ENCODE measurements at places on chromosomes 4 and X. TPM values are rescaled to one million over a fixed set of nuclear protein-coding genes. Genes with fewer than 3 reads are reported as not detected.

GRCh38 chr4:168880811-168881595 lies 129.1 kb downstream of the CBR4 start:
- no peak overlapping the region for H3K4me3 ChIP-seq
- peaks cover 55% of the 10 kb centered on the region for H3K4me1 ChIP-seq
- no peak overlapping the region for H3K27ac ChIP-seq
- peaks cover 8% of the 10 kb centered on the region for H3K36me3 ChIP-seq
- no peaks in the 10 kb centered on the region for H3K27me3 ChIP-seq

DNA sequence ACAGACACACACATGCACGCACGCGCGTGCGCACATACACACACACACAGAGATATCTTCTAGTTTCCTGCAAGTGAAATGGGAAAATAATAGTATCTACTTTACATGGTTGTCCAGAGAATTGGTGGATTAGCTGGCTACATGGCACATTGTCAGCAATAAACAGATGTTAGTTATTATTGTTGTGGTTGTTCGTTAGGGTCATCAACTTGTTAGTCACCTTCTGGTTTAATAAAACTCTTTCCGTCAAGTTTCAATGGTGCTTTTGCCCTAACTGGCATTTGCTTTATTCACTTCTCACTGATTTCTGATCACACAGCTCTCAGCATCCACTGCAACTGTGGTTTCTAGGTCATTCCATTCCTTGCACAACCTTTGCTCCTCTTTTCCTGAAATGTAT lies 25.4 kb upstream of the RASL11B start:
- H3K27me3 ChIP-seq: no peaks in the 10 kb centered on the region
- no peak overlapping the region for H3K4me3 ChIP-seq
- no peaks in the 10 kb centered on the region for H3K36me3 ChIP-seq

DNA sequence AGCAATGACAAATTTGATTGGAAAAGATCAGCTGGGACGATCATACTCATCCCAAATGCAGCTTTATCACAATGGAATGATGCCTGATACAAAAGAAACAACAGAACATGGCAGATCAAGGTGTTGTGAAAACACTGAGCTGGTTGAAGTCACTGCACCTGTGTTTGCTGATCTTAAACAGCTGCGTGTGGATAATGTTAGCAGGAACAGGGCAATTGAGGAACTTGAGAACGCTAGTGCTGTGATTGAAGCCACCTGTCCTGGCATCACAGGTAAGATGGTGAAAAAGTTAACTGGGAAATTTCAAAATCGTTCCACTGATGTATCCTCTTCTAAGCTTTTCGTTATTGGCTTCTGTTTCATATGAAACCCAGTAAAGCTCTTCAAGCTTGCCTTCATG lies 27.4 kb upstream of the SOD3 start:
- H3K4me3 ChIP-seq: no peak overlapping the region
- H3K4me1 ChIP-seq: no peaks in the 10 kb centered on the region
- H3K27ac ChIP-seq: no peak overlapping the region
- H3K27me3 ChIP-seq: no peaks in the 10 kb centered on the region
- no peaks in the 10 kb centered on the region for H3K36me3 ChIP-seq

Gene TEX13D
- total RNA-seq: not detected

Gene CHRDL1
- 60.6 TPM for total RNA-seq

Gene RNF175
- 0.12 TPM for total RNA-seq

DNA sequence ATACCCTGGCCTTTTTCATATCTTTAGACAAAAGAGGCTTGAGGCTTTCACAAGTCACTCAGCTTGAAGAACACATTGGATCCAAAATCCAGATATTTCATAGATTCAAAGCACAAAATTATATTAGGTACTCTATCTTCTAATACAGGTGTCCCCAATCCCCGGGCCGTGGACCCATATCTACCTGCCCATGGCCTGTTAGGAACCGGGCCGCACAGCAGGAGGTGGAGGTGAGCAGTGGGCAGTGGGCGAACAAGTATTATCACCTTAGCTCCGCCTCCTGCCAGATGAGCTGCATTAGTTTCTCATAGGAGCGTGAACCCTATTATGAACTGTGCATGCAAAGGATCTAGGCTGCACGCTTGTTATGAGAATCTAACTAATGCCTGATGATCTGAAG lies 18.7 kb downstream of the YIPF7 start:
- no peak overlapping the region for H3K27ac ChIP-seq
- no peak overlapping the region for H3K4me3 ChIP-seq
- H3K27me3 ChIP-seq: no peaks in the 10 kb centered on the region
- H3K4me1 ChIP-seq: no peaks in the 10 kb centered on the region
- H3K36me3 ChIP-seq: no peaks in the 10 kb centered on the region
- no peak for DNase-seq

Gene NPY2R
- total RNA-seq: 0.27 TPM

GRCh38 chrX:127259742-127260141 lies 440.2 kb downstream of the PRR32 start:
- H3K4me1 ChIP-seq: no peaks in the 10 kb centered on the region
- no peak overlapping the region for H3K4me3 ChIP-seq
- no peak overlapping the region for H3K27ac ChIP-seq
- no peak for DNase-seq

DNA sequence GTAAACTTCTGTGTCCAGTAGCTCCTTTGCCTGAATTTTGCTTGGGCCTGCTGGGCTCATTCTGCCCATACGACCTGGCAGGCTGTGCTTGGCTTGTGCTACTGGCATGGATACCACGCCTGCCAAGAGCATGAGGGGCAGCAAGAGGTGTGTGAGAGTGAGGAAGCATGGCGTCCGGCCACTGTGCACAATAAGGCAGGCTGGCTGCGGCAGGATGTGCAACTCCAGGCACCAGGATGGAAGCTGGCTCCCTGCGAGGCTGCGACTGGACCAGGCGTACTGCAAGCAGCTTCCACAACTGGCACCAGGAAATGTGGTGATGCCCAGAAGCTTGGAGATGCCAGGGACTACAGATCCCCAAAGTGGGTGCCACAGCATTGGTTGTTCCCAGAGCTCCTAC lies 709.3 kb downstream of the PCDH18 start:
- no peak overlapping the region for H3K4me3 ChIP-seq
- H3K27ac ChIP-seq: no peak overlapping the region
- DNase-seq: no peak
- H3K36me3 ChIP-seq: no peaks in the 10 kb centered on the region

GRCh38 chr4:94636004-94636403 lies 121.8 kb upstream of the BMPR1B start:
- H3K36me3 ChIP-seq: peaks cover 15% of the 10 kb centered on the region
- H3K27ac ChIP-seq: no peak overlapping the region
- no peaks in the 10 kb centered on the region for H3K27me3 ChIP-seq
- DNase-seq: no peak
- H3K4me3 ChIP-seq: no peak overlapping the region
- no peaks in the 10 kb centered on the region for H3K4me1 ChIP-seq

Gene CLDN22
- not detected for total RNA-seq

DNA sequence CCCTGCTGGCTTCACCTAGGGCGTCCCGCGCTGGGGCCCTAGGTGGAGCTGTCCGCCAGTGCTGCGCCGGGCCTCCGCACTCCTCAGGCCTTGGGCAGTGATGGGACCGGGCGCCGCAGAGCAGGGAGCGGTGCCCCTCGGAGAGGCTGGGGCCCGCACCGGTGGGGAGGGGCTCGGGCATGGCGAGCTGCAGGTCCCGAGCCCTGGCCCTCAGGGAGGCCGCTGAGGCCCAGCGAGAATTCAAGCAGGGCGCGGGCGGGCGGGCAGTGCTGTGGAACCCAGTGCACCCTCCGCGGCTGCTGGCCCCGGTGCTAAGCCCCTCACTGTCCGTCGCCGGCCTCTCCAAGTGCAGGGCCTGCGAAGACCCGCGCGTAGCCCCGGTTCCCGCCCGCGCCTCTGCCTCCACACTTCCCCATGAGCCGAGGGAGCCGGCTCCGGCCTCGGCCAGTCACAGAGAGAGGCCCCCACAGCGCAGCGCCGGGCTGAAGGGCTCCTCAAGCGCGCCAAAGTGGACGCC lies 565.1 kb upstream of the NDST4 start:
- no peaks in the 10 kb centered on the region for H3K36me3 ChIP-seq
- no peak overlapping the region for H3K4me3 ChIP-seq
- H3K4me1 ChIP-seq: no peaks in the 10 kb centered on the region
- no peak overlapping the region for H3K27ac ChIP-seq
- no peaks in the 10 kb centered on the region for H3K27me3 ChIP-seq

- no peak overlapping the region for H3K27ac ChIP-seq
- DNase-seq: no peak
Observed at GRCh38 chr4:110770353-110770752, 147.5 kb upstream of the PITX2 start.

Gene ITIH6
- not detected for total RNA-seq

GRCh38 chr4:78298618-78299017 lies 241.5 kb downstream of the FRAS1 start:
- H3K4me1 ChIP-seq: peaks cover 12% of the 10 kb centered on the region
- DNase-seq: no peak
- H3K27ac ChIP-seq: no peak overlapping the region
- no peak overlapping the region for H3K4me3 ChIP-seq
- no peaks in the 10 kb centered on the region for H3K36me3 ChIP-seq

Gene MCF2
- total RNA-seq: not detected

GRCh38 chrX:107619885-107620322 lies 8.4 kb upstream of the PRPS1 start:
- DNase-seq: no peak
- H3K4me1 ChIP-seq: no peaks in the 10 kb centered on the region
- H3K4me3 ChIP-seq: no peak overlapping the region
- H3K27ac ChIP-seq: no peak overlapping the region
- no peaks in the 10 kb centered on the region for H3K27me3 ChIP-seq

GRCh38 chr4:30847167-30847566 lies 127.0 kb downstream of the PCDH7 start:
- no peaks in the 10 kb centered on the region for H3K4me1 ChIP-seq
- no peaks in the 10 kb centered on the region for H3K36me3 ChIP-seq
- no peak overlapping the region for H3K27ac ChIP-seq
- H3K4me3 ChIP-seq: no peak overlapping the region
- H3K27me3 ChIP-seq: no peaks in the 10 kb centered on the region

GRCh38 chr4:148286012-148286411 lies 156.2 kb downstream of the NR3C2 start:
- no peaks in the 10 kb centered on the region for H3K36me3 ChIP-seq
- H3K27ac ChIP-seq: no peak overlapping the region
- H3K27me3 ChIP-seq: no peaks in the 10 kb centered on the region
- no peak for DNase-seq

Gene APLN
- total RNA-seq: 4.2 TPM

Data from lower lobe of right lung (tissue), 2 donors.